Brain microvascular endothelial cell (primary cell): ENCODE measurements at places on chromosomes 12 and 14.

DNA sequence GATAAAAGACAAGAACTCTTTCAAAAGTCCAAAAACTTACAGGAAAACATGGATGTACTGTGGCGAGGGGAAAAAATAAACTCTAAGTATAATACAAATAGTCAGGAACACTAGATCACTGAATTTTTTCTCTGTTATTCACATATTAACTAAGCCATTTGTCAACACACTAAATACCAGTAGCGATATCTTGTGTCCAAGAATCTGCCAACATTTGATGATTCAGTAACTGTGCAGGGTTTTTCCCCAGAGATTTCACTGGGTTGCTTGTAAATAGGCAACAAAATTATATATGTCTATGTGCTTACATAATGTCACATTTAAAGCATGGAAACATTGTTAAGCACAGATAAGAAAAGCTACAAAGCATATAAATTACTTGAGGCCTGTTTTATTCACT lies 205.9 kb downstream of the KIF21A start:
- DNase-seq = peak; percentile 4

DNA sequence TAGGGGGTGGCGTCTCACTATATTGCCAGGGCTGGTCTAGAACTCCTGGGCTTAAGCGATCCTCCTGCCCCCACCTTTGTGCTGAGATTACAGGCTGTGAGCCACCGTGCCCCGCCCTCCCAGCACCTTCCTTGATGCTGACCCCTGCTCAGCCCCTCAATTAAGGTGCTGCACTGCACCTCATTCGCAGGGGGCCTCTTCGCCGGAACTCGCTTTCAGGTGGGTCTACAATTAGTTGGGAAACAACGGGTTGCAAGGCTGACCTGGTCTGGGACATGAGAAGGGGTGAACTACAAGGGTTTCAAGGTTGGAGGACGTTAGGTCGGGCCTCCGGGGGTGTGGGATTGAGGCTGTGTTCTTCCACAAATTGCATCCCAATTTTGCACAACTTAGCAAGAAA lies 1.2 kb upstream of the NOP2 start:
- no peak for DNase-seq

GRCh38 chr12:93824514-93825500 lies 147.6 kb downstream of the CRADD start:
- DNase-seq = peak; percentile 44

DNA sequence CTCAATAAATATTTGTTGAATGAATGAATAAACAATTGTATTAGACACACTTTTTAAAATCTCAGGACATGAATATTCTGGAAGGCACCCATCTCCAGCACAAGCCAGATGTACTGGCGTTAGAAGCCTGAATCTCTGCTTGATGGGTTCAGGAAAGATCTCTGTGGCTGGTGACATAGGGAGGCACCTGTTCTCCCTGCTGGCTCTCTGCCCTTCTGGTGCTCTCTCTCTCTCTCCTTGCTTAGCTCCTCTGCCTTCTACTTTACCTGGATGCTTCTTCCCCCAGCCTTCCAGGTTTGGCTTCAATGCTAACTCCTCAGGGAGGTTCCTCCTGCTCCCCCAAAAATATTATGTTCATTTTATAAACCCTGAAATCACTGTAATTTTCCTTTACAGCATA lies 1.5 kb downstream of the CYP46A1 start:
- DNase-seq = no peak

DNA sequence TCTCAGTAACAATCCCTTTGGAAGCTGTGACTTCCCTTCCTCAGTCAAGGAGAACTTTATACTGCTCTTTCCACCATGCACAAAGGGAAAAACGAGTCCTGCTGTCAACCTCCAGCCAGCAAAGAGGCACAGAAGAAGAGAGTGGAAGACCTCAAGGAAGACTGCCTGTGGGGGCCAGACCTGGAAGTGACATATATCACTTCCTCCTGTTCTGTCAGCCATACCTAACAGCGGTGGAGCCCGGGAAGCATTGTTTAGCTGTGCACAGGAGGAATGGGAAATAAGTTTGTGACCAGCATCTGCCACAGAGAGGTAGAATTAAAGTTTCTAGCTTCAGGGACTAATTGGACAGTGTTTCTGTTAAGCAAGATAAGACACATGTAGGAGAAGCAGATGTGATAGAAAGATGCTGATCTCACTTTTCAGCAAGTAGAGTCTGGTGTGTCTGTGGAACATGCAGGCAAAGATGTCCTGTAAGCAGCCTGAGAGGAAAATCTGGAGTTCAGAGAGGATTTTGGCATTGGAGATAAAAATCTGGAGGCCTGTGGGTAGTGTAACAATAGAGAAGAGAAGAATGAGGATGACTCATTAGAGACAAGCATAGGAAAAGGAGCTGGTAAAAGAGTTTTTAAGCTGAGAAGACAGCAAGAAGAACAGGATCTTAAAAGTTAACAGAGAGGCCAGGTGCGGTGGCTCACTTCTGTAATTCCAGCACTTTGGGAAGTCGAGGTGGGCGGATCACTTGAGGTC lies 141.6 kb upstream of the CPSF6 start:
- DNase-seq = peak; percentile 24

DNA sequence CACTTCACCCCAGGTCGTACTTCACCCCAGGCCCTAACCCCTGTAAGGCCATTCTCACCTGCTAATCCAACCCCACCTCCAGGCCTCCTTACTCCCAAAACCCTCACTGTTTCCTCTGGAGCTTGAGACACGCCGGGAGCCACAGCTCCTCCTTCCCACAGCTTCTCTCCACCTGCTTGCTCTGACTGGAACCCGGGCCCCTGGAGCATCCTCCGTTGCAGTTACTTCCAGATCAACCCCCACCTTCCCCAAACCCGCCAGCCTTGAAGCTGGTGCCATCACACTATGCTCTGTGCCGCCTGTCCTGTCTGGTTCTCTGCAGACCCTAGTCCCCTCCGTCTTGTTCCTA lies 34.6 kb upstream of the PPP2R5C start:
- DNase-seq = no peak

DNA sequence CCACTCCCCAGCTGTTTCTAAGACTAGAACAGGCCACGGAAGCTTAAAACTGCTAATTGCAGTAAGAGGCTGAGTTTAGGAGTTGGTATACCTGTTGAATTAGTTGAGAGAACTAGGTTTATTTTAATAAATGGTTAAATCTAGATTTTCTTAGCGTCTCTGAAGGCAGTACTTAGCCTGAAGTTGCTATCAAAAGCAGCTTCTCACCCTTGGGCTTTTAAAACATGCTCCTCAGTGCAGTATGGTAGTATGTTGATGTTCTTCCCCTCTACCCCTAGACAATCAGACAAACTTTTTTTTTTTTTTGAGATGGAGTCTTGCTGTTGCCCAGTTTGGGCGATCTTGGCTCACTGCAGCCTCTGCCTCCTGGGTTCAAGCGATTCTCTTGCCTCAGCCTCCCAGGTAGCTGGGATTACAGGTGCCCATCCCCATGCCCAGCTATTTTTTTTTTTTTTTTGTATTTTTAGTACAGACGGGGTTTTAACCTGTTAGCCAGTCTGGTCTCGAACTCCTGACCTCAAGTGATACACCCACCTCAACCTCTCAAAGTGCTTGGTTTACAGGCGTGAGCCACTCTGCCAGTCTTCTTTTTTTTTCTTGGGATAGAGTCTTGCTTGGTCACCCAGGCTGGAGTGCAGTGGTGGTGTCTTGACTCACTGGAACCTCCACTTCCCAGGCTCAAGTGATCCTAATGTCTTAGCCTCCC lies 6.8 kb downstream of the SRSF5 start:
- no peak for DNase-seq

- DNase-seq = no peak
Observed at GRCh38 chr12:51620448-51620847, 29.4 kb downstream of the SCN8A start.

GRCh38 chr14:99546234-99546879 lies 57.6 kb downstream of the CCDC85C start:
- no peak for DNase-seq

GRCh38 chr12:67161322-67161918 lies 107.7 kb upstream of the CAND1 start:
- peak; percentile 62 for DNase-seq

DNA sequence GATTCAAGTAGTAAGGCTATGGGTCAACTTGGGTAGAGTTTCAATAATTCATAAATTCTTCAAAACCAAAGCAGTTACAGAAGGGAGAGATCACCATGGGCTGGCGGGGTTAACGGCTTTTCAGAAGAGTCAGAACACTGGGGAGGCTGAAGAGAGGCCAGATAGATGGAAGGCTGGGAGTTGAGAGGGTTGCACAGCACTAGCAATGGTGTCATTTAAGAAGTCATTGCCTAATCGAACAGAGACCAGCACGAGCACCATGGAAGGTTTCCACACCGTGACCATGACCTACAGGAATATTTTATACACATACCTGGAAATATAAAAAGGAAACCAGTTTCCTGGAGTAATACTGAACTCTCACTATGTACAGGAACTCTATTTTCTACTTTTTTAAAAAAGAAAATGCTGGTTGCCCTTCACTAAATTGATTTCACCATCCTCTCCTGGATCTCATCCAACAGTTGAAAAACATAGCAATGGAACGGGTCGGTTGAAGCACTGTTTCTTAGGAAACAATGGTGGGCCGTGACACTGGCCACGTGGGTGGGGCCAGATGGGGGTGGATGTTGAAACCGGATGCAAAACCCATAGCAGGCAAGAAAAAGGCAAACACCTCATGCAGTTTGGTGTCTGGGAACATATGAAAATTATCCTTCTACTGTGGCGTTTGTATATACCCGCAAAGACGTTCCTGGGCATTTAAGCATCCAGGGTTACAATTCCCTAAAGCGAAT lies 38.0 kb upstream of the RIN3 start:
- DNase-seq = no peak

DNA sequence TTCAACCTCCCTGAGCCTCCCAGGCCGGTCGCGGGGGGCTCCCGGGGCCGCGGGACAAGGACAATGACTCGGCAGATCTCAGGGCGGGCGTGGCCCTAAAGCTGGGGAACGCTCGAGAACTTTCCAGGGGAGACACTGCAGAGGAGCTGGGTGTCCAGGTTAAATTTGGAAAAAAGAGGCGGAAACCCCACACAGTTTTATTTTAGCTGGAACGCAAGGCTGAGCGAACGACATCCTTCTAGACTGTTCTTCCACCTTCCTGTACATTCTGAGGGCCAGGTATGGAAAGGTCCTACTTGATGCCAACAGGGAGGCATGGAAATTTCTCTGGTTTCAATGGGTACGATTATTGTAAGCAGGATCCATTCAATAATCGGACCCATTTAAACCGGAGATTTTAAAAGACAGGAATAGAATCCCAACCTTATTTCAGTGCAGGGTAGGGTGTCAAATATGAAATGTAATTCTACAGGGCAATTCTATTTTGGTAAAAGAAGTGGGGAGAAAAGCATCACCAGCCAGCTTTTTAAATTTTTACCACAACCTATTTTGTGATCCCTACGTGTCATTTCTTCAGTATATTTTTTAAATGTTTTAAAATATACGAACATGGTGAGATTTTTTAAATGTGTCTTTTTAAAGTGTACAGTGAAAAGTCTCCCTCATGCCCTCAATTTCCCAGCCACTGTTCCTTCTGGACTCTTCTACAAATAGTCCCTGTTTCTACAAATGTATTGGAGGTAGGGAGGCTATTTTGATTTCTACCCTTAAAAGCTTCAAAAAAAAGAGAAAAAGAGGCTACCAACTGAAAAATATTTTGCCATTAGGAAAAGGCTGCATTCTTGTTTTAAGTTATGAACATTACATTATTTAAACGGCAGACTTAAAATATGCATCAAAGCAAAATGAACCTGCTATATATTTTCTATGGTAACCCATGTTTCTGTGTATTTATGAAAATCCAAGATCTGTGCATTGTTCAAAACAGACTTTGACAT lies 1.1 kb upstream of the UBC start:
- no peak for DNase-seq

- DNase-seq = peak; percentile 56
Observed at GRCh38 chr12:57837864-57838562, 8.5 kb downstream of the CTDSP2 start.

DNA sequence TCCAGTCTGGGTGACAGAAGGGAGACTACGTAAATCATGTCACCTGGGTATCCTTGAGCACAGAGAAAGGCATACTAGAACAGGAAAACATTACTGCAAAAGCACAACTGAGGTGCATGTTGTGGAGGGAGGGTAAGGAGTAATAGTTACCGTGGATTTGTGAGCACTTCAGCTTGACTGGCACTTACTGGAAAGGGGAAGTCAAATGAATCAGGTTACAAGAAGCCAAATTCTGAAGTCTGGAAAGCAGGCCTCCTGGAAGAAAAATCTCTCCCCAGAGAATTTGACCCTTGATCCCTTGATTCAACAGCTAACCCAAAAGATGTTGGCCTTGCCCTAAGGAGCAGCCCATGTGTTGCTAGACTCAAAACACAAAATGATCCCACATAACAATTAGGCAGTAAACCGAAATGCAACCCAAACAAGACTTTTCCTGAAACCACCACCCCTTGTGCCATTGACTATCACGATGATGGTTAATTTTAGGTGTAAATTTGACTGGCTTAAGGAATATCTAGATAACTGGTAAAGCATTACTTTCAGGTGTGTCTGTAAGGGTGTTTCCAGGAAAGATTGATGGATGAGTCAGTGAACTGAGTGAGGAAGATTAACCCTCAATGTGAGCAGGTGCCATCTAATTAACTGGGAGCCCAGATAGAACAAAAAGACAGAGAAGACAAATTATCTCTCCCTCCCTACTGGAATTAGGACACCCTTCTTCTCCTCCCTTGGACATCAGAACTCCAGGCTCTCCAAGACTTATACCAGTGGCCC lies 108.8 kb downstream of the SLC25A21 start:
- DNase-seq = no peak

DNA sequence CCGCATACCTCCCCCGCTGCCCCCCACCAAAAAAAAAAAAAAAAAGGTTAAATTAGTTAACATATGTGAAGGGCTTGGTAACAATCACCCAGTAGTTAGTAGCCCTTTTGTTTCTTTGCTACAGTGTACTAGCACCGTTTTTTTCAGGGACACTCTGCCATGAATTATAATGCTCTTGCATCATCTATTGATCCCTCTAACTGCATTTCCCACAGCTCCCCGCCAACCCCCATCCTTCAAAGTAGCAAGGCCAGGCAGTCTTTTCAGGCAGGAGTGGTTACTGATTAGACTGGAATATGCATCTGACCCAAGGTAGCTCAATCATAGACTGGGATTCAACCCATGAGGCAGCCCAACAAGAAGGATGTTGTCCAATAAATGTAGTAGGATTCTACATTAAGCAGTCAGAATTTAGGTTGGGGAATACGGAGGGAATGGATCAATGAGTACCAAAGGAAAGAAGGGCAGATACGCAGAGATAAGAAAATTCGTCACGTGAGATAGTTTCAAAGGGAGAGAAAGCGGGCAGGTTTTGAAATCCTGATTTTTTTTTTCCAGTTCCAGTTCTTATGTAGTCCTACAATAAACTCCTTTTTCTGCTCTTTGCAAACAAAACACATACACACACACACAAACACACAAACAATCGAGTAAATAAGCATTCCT lies 39.8 kb upstream of the CRACR2A start:
- no peak for DNase-seq

- DNase-seq = no peak
Observed at GRCh38 chr12:51011955-51012354, 14.2 kb downstream of the SLC11A2 start.

DNA sequence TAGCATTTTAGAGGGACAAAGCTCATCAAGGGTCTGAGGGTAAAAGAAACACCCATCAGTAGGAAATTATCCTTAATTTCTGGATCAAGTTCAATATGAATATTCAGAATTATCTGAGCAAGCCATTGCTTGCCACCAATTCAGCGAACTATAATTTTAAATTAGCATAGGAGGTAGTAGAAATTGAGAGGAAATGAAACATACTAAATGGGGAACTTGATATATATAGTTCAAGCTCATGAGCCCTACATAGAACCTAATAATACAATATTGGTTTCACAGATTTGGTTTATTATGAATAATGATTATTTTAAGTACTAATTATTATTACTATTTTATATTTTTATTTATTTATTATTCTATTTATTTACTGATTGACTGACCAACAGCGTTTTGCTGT lies 42.1 kb upstream of the GXYLT1 start:
- DNase-seq = no peak
